ENCODE measurements at places on chromosomes 11 and 22. TPM values are rescaled to one million over a fixed set of nuclear protein-coding genes. Genes with fewer than 3 reads are reported as not detected.
A peak's percentile ranks its signal among the peaks of the same experiment; 100 is the strongest.

The TRMU gene
- total RNA-seq = 58.2 TPM

- DNase-seq = peak; percentile 61
Measured at GRCh38 chr11:114416441-114416961, 16.0 kb downstream of the RBM7 start.

DNA sequence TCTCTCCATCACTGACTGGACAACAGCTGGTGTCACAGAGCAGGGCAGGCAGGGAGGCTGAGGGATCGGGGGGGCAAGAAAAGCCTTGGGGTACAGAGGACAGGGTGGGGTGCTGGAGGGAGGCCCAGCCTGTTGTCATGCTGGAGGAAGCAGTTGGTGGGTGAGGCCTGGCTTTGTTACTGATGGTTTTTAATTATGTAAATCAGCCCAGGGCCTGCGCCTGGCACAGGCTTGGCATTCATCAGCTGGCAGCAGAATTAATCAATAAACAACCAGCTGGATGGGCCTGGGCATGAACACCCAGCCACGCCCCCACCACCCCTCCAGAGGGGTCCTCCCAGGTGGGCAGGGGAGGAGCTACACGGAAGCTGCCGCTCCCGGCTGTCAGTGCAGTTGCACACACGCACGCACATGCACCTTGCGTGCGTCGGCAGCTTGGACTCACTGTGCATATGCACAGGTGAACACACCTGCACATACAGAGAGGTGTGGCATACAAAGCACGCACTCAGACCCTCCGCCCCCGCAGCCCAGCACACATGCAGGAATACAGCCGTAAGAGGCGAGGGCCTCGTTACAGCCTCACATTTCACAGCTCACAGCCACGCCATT is 21.3 kb upstream of the ELFN2 start:
- DNase-seq = no peak

The RTCB gene
- 76.5 TPM for total RNA-seq

GRCh38 chr11:4551346-4551979 is 6.5 kb downstream of the OR52M1 start:
- no peak for DNase-seq

The PNPLA3 gene
- total RNA-seq = 26.8 TPM

GRCh38 chr11:86220653-86221052 is 23.9 kb upstream of the EED start:
- no peak for DNase-seq

DNA sequence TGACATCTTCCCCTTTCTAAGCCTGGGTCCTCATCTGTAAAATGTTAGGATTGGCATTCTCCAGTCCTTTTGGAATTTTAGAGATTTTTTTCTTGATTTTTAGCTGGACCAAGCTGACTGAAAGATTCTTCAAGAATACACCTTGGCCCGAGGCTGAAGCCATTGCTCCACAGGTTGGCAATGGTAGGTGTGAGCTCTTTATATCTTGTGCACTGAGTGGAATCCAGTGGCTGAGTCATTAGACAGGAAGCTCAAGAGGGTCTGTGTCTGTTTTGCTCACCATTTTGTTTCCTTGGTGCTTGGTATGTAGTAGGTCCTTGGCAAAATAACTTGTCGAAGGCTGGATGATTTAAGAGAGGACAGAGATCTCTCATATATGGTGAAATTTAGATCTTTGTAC is 6.2 kb downstream of the EIF3L start:
- DNase-seq = no peak

DNA sequence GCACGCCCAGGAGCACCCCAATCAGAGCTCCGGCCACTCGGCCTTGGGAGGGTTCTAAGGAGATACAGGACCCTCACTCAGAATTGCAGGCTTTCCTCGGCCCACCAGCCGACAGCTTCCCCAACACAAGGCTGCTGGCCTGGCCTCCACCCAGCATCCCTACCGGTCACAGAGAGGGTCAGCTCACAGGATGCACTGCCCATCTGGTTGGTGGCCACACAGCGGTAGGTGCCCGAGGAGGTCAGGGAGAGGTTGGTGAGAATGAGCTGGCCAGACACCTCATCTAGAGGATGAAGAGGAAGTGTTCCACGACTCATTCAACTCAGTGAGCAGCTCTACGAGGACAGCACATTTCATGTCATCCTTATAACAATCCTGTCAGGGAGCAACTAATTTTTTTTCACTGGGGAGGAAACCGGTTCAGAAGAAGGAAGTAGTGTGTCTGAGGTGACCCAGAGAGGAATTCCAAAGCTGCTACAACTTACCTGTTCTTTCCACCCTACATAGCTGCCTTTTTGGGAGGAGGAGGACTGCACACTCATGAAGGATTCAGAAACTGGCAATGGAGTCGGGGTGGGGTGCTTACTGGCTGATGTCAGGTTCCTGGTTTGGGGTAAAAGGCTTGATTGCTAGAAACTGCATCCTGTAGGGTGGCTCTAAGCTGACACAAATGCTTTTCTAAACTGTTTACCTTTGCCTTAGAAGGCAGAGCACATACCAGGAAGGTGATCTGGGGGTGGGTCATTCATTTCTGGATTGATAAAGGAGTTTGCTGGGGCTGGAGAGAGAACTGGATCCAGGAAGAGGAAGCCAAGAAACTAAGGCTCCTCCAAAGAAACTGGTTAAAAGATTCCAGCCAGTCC is 3.3 kb downstream of the VSIG2 start:
- peak; percentile 38 for DNase-seq

GRCh38 chr11:3155216-3155615 is 9.9 kb downstream of the OSBPL5 start:
- DNase-seq = no peak

DNA sequence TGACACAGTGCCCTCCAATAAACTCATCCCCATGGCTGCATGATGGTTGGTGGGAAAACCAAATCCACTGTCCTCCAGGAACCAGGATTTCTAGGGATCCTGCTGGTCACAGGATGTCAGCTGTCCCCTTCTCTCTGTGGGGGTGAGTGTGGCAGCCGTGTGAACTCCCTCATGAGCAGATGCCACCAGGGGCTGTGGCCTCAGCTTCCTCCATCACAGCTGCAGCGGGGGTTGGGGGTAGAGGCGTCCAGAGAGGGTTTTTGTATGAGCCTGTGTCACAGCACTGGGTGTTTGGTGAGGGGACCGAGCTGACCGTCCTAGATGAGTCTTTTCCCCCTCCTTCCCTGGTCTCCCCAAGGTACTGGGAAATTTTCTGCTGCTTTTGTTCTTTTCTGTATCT is 26.4 kb downstream of the IGLL5 start:
- no peak for DNase-seq

The LRFN4 gene
- 13.8 TPM for total RNA-seq

- no peak for DNase-seq
Measured at GRCh38 chr11:126102436-126102981, 39.8 kb upstream of the CDON start.

DNA sequence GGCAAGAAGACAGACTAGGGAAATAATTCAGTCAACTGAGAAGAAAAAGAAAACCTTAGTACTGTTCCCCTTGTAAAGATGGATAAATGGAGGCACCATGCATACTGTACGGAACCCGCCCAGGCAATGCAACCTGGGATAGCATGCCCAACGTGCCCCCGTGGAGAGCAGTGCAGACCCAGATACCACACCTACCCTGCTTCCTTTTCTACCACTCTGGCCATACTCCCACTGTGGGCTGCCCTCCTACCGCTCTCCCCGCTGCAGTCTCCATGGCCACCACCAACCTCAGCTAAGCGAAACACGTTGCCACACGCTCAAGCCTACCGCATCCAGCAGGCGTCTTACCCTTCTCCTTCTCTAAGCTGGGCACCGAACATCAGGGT is 117.4 kb upstream of the SERPIND1 start:
- no peak for DNase-seq

The TMEM151A gene
- total RNA-seq = 0.15 TPM

DNA sequence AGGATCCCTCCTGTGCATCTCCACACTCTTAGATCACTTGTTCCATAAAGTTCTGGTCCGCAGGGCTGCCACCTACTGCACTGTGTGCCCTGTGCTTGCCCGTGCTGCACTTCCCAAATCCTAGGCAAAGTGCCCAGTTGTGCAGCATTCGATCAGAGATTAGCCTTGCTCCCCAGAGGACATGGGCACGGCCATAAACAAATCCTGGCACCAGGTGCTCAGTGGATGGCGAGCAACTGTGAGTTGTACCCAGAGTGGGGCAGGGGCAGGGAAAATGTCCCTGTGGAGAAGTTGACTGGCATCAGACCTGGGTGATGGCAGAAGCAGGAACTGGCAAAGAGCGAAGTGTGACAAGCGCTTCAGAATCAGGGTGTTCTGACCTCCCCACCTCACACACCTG is 4.7 kb downstream of the FADS2 start:
- no peak for DNase-seq

GRCh38 chr11:134584706-134585445 is 172.8 kb upstream of the B3GAT1 start:
- no peak for DNase-seq

DNA sequence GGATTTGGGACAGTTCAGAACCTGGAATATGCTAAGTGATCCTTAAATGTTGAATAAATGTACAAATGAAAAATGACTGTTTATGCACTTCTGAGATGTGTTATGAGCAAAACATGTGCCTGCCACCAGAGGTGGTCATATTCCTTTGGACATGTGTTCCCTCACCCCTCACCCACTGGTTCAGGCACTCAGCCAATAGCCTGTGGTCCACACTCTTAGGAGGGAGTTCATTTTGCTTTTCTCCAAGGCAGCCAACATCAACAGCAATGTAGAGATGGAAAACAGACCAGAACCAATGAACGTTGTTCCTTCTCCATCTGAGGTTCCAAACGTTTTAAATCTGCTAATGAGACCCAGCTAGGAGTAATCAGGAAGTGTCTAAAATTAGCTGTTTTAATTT is 44.0 kb downstream of the RPUSD4 start:
- no peak for DNase-seq

The MRPL17 gene
- 42.4 TPM for total RNA-seq

The MS4A18 gene
- total RNA-seq = not detected

DNA sequence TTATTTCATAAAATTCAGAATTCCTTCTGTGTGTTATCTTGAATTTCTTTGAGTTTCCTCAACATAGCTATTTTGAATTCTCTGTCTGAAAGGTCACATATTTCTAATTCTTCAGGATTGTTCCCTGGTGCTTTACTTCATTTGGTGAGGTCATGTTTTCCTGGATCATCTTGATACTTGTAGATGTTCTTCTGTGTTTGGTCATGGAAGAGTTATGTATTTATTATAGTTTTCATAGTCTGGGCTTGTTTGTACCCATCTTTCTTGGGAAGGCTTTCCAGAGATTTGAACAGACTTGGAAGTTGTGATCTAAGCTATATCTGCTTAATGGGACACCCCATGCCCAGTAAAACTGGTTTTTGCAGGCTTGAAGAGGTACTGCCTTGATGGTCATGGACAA is 149.6 kb downstream of the METTL15 start:
- DNase-seq = no peak

- DNase-seq = no peak
Measured at GRCh38 chr11:20351751-20352262, 11.7 kb upstream of the HTATIP2 start.

The OR10A5 gene
- total RNA-seq = not detected

GRCh38 chr11:74470526-74470925 is 3.2 kb upstream of the KCNE3 start:
- DNase-seq = no peak

GRCh38 chr22:26656891-26657851 is at the start of gene MIAT:
Gene MIAT (plus strand): TSS chr22:26657588.
- DNase-seq = no peak

GRCh38 chr11:44416776-44417175 is 106.8 kb upstream of the ALX4 start:
- no peak for DNase-seq

DNA sequence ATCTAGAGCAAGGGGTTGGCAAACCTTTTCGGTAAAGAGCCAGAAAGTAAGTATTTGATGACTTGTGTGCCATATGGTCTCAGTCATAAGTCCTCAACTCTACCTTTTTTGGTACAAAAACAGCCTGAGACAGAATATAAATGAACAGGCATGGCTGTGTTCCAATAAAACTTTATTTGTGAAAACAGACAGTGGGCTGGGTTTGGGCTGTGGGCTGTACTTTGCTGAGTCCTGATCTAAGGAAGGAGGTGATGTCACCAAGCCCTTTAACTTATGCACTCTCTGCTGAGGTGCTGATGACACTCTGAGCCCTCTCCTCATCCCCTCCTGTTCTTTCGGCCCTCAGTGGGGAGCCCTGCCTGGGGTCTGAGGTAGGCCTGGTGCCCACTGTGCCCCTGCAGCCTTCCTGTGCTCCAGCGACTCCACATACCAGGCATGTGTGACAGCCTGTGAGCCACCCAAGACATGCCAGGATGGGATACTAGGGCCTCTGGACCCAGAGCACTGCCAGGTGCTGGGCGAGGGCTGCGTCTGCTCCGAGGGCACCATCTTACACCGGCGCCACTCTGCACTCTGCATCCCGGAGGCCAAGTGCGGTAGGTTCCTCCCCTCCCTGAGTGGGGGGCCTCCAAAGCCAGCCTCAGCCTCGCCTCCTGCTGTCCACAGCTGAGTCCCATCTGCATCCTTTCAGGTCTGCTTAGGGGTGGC is 85.9 kb upstream of the MYOD1 start:
- DNase-seq = no peak

DNA sequence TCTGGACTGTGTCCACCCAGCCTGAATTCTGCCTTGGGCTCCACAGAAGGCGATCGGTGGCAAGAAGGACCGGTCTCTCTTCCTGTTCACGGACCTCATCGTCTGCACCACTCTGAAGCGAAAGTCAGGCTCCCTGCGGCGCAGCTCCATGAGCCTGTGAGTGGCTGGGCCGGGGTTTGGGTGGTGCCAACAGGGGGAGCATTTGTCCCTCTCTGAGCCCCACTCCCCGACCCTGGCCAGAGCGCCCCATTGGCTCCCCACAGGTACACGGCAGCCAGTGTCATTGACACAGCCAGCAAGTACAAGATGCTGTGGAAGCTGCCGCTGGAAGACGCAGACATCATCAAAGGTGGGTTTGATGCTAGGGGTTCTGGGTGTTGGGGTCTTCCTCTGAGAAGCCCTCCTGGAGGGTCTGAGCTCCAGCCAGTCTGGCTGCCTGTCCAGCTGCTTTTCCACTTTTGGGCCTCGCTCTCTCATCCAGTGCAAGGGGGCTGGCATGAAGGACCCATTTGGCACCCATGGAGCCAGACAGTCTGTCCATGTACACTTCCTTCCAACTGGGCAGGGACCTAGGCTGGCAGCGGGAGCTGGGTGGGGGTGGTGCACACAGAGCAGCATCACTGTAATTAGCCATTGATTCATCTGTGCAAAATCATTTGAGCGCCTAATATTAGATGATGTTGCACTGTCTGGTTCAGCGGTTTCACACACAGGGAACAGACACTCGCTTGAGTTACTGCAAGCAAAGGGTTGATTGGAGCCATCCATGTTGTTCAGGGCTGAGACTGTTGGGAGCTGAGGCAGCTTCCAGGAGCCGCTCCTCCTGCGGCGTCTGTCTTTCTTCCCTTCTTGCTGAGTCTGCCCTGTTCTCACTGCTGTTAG is 19.0 kb upstream of the RELT start:
- DNase-seq = no peak

The THRSP gene
- total RNA-seq = 0.72 TPM

The CASP5 gene
- total RNA-seq = not detected

GRCh38 chr11:94199136-94200130 is 70.8 kb downstream of the PANX1 start:
- no peak for DNase-seq

GRCh38 chr22:23010430-23010829 is 59.9 kb upstream of the GNAZ start:
- no peak for DNase-seq
